ENCODE measurements at places on chromosomes 6 and 20.

DNA sequence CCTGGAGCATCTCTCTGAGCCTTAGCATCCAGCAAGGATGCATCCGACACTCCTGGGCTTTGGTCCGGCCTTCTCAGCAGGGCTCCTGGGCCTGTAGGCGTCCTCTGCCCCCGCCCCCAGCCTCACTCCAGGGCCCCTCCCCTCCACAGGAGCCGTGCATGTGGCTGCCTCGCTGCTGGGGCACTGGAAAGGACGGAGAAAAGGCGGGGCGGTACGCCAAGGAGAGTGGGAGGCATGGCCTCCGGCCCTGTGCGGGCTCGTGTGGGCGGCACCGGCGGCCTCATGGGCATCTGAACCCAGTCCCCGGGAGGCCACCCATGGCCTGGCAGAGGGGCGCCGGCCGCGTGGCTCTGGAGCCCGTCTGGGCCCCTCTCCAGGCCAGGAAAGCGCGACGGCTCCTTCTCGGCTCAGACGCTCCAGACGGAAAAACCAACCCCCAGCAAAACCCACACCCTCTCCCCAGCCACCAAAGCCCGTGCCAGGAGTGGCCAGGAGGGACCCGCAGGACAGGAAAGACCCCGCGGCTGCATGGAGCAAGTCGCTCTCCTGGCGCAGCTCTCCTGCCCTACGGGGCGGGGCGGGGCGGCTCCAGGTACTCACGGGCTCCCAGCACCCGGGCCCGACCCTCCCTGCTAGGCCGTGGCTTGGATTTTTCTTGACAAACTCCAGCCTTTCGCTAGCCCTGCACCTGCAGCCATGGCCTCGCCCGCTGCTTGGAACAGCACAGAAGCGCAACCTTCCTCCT lies 419.9 kb downstream of the QKI start:
- no peak for DNase-seq

- peak; percentile 39 for DNase-seq
These were observed 30.2 kb downstream of the ZHX3 start for GRCh38 chr20:41287327-41287726.

DNA sequence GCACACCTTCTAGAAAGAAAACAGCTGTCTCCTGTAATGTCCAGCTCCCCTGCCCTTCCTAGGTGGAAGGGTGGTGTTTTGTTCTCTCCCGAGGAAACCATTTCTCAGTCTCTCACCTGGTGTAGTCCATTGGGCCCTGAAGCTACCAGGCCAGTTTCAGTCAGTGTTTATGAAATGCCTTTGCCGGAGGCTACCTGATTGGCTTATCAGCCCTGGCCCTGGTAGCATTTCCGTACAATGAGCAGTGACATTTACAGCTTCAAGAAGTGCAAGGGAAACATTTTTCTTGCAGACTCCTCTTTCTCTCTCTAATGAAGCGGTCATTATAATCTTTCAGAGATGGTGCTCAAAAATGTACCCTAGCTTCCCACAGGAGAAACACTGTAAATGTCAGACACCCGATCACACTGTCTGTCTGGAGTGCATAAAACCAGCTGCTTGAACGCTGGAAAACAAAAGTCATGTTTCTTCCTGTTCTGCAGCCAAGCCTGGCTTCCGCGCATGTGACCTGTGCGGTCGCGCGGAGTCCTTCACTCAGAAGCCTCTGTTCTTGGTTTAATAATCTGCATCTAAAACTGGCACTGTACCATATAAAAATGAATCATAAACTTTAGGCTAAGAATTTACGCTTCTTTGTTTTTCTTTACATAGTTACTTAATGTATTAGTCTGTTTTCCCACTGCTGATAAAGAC lies 28.4 kb upstream of the SAYSD1 start:
- DNase-seq: no peak

DNA sequence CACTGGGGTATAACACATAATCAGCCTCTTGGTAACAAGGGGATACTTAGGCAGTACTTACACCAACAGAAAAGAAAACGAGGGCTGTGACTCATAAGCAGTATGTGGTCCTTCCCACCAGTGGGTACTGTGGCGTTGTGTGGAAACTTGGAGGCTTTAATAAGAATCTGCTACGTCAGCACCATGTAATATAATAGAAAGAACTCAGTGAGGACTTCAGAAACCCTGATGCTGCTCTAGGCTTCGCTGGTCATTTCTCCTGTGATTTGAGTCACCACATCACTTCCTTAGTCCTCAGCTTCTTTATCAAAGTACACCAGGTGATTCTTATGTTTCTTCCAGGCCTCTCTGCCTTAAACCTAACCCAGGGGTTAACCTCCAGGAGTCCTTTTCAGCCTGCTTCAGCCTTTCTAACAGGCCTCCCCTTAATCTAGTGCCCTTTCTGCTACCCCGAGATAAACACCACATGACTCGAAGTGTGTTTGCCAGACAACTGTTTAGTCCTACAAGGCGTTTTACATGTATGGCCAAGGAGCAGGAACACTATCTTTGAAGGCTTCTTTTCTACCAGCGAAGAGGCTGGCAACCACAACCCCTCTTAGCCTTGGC lies 68.5 kb downstream of the FYN start:
- DNase-seq: peak; percentile 54

- peak; percentile 41 for DNase-seq
These were observed 140.9 kb downstream of the RNF144B start for GRCh38 chr6:18527836-18528743.

- DNase-seq: peak; percentile 54
These were observed 112.1 kb upstream of the IYD start for GRCh38 chr6:150256618-150257272.

- no peak for DNase-seq
These were observed 57.3 kb downstream of the PTPRA start for GRCh38 chr20:2930538-2930937.

DNA sequence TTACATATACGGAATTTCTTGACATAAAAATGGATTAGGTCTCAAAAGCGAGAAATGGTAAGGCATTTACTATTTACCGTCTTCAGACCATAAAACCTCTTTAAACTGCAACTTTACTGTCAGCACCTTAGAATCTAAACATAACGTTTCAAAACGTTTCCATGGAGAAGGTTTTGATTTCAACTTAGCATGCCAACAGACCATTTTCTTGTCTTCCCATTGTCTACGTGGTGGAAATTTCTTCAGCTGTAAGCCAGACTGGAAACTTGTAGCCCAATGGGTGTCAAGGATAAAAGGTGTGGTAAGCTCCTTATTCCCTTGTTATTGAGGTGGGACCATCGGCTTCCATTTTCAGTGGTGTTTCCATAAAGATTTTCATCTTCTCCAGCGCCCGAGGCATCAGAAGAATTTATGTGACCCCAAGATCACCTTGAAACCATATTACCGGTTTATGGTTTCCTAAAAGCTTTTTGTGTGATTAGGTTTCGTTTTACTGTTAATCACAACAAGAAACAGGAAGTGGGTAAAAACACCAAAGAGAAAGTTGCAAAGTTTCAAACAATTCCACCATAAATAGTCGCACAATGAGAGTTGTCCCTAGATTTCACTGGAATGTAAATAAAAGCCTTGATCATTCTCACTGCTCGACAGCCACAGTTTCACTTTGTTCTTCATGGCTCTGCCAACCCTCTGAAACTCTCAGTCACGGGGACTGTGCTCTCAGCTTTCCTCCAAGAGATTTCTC lies 63.0 kb upstream of the CD2AP start:
- DNase-seq: peak; percentile 45

- peak; percentile 73 for DNase-seq
These were observed 34.6 kb upstream of the CITED2 start for GRCh38 chr6:139409026-139409425.

GRCh38 chr6:130037207-130037811 lies 18.9 kb downstream of the L3MBTL3 start:
- DNase-seq: no peak

GRCh38 chr20:48211238-48211637 lies 426.0 kb upstream of the SULF2 start:
- no peak for DNase-seq

GRCh38 chr6:88377976-88378568 lies 211.9 kb upstream of the CNR1 start:
- no peak for DNase-seq

DNA sequence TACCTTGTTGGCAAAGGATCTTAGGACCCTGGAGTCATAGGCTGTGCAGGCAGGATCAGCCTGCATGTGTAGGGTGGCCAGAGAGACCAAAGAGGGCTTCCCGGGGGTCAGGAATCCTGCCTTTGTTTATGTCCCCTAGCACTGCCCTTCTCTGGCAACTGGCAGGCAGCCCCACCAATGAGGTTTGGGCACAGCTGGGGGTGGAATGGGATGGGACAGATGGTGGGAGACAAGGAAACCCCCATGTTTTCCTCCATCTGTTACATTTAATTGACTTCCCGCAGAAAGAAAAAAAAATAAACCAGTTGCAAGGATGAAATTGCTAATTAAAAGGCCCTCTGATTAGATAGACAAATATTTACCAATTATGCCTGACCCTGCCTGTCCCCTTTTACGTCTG lies 27.6 kb downstream of the CD40 start:
- DNase-seq: no peak

DNA sequence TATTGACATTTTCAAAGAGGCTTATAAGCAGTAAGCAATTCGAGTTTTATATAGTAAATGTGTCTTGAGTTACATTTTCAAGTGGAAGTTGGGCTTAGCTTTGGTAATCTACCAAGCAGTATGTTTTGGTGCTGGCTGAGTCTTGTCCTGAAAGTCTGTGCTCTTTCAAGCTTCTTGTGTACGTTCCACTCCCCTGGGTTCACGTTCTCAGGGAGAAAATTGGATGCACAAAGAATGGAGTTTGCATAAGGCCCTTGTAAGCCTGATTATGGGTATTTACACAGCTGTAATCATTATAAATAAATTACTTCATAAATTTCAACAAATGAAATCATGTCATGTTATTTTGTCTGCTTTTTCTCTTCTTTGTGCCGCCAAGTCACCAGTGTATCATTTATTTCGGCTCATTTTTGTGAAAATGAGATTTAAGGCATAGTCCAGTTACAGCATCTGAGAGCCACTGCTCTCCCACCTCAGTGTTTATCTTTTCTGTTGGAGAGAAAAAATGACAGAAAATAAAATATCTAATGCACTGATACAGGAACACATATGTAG lies 262.5 kb downstream of the BTBD3 start:
- no peak for DNase-seq

GRCh38 chr6:14765721-14766390 lies 480.0 kb upstream of the JARID2 start:
- no peak for DNase-seq

DNA sequence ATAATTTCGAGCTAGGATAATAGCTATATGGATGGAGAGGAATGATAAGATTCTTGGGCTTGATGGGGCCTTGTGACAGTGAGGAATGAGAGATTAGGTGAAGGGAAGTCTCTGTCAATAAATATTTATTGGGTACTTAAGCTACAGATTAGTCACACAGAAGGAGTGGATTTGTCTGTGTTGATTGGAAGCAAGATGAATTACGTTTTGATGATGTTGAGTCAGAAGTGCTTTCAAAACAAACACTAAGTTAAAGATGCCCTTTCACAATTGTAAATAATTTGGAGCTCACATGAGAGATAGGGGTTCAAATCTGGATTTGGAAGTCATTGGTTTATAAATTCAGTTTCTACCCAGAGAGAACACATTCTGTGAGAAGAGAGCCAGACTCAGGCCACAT lies 834.2 kb downstream of the KIF16B start:
- DNase-seq: no peak

GRCh38 chr6:159252955-159253508 lies 83.8 kb downstream of the FNDC1 start:
- peak; percentile 39 for DNase-seq

DNA sequence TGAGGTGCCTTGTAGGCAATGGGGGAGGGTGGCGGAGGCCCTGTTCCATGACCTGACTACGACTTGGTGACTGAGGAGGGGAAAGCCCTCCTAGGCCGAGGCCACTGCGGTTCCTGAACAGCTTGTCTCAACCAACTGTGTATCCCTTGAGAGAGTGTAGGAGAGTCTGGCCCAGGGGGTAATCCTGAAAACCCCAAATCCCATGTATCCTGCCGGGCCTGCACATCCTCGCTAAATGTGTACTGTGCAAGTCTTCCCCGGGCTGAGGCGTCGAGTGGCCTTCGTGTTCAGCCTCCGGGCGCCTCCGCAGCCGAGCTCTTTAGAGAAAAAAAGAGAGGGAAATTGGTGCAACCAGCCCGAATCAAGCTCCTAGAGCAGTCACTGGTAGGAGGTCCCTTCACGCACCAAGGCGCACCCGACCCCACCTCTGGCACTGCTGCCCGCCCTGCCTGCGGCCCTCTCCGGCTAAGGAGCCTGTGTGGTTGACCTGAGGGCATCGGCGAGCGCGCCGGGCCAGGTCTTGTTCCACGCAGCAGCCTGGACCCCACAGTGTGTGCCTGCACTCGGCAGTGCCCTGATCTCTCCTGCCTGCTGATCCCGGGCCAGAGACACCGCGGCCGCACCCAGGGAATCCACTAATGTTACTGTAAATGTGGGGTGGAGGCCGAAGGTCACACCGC lies 7.3 kb downstream of the SIM1 start:
- DNase-seq: no peak

- DNase-seq: peak; percentile 93
These were observed 148.5 kb downstream of the LY86 start for GRCh38 chr6:6736791-6737654.

- no peak for DNase-seq
These were observed 34.0 kb downstream of the ITCH start for GRCh38 chr20:34397096-34397495.

DNA sequence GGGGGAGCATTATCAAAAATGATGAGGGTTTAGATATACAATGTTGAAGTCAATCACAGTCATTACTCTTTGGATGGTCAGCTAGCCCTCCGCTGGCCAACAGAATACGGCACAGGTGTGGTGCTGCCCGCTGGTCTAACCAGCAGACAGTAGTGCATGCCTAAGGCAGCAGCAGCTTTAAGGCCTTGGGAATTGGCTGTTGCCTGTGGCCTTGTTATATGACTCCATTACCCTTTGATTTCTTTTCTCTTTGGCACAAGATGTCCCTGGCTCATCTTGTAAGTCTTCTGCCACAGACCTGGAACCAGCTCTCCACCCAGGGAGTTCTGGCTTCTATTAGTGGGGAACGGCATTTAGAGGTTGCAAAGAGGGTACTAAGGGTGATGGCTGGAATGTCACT lies 110.2 kb downstream of the WDR27 start:
- no peak for DNase-seq

DNA sequence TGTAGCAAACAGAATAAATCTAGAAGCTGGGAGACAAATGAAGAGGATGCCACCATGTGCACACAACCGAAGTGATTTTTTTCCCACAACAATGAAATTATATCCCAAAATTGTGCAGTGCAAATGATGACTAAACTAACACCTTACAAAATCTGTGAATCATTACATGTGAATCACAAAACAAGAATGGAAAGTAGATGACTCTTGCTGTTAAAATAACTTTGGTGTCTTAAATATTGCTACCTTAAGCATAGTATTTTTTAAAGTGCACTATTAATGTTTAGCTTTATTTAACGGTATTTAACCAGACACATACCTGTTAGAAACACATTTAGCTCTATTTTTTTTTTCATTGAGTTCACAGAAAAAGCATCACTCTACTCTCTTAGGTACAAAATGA lies 190.8 kb downstream of the TBC1D32 start:
- DNase-seq: peak; percentile 3

DNA sequence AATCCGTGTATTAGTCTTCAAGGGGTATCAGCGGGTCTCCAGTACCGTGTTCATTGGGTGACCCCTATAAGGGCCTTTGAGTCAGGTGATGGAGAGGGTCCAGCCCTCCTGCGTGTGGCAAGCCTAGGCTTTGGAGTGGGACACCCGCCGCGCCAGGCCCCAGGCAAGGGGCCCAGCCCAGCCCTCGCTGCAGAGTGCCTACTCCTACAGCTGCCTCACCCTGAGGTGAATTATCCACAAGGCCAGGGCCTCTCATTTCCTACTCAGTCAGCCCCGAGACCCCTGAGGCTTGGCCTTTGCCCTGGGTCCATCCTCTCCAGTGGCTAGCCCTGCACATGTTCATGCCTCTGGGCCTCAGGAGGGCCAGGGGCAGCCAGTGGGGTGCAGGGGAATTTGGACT lies 45.1 kb downstream of the TMEM242 start:
- DNase-seq: no peak

Data from AG20443 (cell line).